ENCODE measurements at places on chromosomes 6 and 20.
A peak's percentile ranks its signal among the peaks of the same experiment; 100 is the strongest.

GRCh38 chr6:34324738-34325444, 67.6 kb downstream of the NUDT3 start:
- DNase-seq: peak; percentile 61

GRCh38 chr6:32837651-32838113, 857 bp downstream of the TAP2 start:
- peak; percentile 41 for DNase-seq

DNA sequence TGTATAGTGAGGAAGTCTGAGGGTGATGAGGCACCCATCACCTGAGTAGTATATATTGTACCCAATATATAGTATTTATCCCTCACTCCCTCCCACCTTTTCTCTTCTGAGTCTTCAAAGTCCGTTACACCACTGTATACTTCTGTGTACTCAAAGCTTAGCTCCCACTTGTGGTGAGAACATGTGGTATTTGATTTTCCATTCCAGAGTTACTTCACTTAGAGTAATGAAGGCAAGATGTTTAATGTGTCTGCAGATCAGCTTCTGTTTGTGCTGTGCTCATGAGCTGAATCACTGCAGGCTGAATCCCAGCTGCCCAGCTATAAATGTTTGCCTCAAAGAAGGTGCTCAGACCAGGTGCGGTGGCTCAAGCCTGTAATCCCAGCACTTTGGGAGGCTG, 139.3 kb upstream of the FOXA2 start:
- peak; percentile 39 for DNase-seq

- peak; percentile 82 for DNase-seq
Observed at GRCh38 chr6:90375681-90376439, 79.2 kb upstream of the BACH2 start.

DNA sequence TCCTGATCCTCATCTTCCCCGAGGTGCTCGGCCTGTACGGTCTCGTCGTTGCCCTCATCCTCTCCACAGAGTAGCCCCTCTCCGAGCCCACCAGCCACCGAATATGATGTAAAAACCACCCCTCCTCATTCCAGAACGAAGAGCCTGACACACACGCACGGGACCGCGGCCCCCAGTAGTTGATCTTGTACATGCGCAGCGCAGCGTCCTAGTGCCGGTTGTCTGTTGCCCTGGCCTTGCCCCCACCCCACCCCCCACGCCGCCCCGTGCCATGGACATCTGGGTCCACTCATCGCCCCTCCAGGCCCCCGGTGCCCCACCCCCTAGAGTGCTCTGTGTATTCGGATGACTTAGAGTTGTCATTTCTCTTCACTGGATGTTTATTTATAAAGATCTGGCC, 5.2 kb upstream of the PRPH2 start:
- DNase-seq: peak; percentile 47

DNA sequence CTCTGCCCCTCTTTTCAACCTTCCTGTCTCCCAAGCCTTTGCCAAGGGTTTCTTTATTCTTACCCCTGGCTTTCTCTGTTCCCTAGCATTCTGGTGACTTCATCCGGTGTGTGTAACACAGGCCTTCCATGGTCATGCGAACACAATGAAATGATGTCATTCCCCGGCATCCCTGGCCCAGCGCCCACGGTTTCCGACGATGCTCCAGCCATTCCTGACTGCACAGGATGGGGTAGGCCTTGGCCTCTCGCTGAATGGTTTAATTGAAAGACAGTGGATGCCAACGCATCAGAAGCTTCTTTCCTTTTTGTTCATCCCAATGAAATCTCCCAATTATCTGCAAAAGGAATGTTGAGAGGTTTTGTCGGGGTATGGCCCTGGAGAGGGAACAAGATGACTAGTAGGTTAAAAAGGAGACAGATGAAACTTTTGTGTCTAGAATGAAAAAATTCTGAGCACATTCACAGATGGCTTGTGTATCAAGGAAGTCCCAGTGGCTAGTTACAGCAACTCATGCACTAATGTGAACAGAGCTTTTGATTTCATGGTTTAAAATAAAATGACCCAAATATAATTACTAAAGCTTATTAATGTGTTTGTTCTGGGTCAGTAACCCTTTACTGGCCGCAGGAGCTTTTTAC, 655.0 kb downstream of the QKI start:
- no peak for DNase-seq

DNA sequence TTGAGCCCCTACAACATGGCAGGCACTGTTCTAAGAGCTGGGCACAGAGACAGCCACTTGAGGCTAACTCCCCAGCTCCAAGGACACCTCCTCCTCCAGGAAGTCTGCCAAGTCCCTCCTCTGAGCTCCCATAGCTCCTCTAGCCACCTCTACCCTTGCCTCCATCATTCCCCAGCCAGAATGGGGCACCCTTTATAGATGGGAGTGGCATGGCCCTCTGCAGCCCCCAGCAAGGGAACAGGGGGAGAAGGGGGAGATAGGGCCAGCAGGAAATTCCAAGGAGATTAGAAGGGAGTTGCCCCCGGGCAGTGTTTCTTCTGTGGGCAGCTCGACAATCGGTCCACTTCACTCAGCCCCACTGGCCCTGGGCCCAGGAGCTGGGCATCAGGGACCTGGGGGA, 19.7 kb upstream of the TLDC2 start:
- DNase-seq: peak; percentile 55

DNA sequence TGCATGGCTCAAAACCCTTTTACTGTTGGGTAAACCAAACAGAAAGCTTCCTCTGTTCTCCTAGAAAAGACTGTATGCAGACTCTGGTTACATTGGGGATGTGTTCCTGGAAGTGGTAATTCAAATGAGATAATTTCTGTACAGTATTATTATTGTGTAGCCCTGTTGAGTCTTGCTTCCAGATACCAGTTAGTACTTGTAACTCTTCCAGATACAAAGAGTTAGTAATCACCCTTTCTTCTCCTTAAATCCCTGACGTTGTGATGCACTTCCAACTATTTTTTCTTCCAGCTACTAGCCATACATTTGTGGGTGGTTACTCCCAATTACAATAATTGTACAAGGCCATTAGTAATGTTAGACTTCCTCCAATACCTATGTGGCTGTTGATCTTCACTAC, 42.3 kb upstream of the GRIK2 start:
- no peak for DNase-seq

- DNase-seq: peak; percentile 32
Observed at GRCh38 chr20:25574411-25574810, 10.9 kb downstream of the NINL start.

DNA sequence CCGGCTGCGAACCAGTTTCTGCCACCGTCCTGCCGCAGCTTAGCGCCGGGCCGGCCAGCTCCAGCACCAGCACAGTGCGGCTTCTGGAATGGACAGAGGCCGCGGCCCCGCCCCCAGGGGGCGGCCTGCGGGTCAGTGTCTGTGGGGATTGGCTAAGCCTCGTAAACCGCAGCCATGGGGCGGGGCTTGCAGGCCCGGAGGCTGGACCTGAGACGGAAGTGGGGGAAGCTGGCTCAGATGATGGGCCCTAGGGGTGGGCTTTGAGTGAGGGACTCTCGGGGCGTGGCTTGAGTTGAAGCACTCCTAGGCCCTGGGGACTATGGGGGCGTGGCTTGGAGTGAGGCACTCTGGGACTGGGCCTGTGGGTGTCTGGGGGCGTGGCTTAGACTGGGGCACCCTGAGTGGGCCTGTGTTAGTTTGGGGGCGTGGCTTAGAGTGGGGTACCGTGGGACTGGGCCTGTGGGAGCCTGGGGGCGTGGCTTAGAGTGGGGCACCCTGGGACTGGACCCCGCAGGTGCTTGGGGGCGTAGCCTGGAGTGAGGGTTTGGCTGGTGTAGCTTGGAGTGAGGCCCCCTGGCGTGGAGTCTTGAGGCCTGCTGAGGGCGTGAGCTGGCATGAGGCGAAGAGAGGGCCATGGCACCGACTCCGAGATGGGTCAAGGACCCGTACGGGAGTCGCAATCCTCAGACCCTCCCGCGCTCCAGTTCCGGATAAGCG, 6.6 kb downstream of the L3MBTL1 start:
- DNase-seq: peak; percentile 80

- peak; percentile 86 for DNase-seq
Observed at GRCh38 chr6:75526502-75527127, 33.0 kb upstream of the FILIP1 start.
